Caudate nucleus (tissue), 63 donors: ENCODE measurements at places on chromosomes 1 and 21.

GRCh38 chr1:151347523-151348246, 633 bp upstream of the RFX5 start:
- DNase-seq = no peak

- no peak for DNase-seq
Observed at GRCh38 chr21:46323227-46323709, 402 bp downstream of the C21orf58 start.

- no peak for DNase-seq
Observed at GRCh38 chr21:16969636-16970035, 543.2 kb upstream of the CXADR start.

- DNase-seq = no peak
Observed at GRCh38 chr1:223479718-223480425, 86.7 kb downstream of the CCDC185 start.

DNA sequence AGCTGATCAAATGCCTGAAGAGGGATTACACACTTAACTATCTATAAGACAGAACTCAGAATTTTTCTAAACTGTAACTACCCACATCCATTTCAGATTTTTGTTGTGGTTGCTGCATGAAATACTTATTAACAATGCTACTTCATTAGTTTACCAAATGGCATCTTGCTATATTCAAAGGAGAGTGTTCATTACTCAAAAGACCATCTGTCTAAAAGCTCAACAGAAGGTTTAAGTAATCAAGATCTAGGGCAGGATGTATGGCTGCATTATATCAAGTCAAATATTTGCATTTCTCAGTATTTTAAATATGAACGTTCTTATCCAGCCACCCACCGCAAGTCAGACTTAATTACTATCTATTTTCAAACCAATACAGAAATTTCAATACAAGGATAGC, 79.9 kb downstream of the SIPA1L2 start:
- no peak for DNase-seq

DNA sequence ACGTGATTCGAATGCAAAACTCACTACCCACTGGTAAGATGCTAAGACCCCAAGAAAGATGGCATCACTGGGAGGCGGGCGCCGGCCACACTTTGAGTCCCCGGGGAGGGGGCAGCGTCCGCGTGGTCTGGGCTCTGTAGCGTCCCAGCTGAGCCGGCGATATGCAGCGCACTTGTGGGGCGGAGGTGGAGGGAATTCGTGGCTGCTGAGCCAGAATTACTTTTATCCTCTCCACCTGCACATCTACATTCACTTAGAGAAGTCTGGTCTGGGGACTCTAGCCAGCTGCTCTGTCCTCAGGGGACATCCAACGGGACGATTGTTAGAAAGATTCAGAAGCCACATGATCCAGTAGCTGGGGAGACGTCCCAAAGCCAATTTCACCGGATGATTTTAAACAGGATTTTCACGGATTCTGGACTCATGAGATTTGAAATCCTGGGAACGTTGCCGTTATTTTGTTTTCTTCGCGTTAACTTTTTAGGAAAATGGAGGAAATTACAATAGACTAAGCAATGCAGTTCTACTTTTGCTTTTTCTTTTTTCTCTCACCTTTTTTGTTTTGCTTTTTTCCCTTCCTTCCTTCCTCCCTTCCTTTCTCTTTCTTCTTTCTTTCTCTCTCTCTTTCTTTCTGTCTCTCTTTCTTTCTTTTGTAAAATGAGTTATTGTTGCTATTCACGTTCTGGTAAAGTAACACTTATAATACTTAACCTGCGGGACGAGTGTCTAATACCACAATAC, 1.3 kb downstream of the JAM2 start:
- peak; percentile 26 for DNase-seq

DNA sequence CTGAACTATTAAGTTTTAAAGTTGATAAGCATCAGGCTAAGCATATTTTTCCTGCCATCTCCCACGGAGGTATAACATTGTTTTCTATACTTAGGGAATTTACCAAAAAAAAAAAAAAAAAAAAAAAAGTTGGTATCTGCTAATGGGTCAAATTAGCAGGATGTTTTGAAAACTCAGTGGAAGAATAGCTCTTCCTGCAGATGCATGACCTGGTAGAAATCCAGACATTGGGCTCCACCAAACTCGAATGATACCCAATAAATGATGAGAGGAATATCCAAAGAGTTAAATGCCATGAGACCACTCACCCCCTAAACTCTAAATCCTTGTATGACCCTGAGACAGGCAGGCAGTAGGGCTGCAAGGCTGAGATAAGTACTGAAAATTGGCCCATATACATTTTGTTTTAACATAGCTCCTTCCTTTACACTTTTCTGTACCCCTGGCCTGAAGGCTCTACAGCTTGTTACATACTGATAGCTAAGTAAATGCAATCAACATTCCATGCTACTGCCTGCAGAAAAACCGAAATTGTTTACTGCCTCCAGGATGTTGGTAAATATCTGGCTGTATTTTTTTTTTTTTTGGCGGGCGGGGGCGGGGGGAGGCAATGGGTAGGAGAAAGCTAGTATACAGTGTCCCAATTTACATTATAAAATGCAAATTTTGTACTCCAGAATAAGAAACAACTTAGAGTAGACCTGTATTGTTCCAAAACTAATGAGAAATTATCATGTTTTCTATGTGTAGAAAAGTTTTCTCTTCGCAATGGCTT, 57.6 kb downstream of the NFIA start:
- DNase-seq = no peak

DNA sequence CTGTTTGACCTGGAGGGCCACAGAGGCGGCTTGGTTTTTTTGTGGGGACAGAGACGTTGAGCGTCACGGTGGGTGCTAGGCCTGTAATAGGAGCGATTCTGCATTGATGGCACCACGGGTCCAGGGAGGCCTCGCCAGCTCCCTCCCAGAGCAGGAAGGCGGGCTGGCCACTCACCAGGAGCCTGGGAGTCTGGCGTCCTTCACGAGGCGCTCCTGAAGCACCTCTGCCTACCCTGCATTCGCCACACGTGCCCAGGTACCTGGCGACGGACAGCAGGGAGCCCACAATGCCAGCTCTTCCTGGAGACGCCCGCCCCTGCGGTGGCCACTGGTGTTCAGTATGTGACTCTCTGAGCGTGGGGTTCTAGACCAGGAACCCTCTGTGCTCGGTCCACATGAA, 69.9 kb upstream of the TRAPPC10 start:
- DNase-seq = no peak

- no peak for DNase-seq
Observed at GRCh38 chr1:29133861-29134694, 10.4 kb upstream of the TMEM200B start.

DNA sequence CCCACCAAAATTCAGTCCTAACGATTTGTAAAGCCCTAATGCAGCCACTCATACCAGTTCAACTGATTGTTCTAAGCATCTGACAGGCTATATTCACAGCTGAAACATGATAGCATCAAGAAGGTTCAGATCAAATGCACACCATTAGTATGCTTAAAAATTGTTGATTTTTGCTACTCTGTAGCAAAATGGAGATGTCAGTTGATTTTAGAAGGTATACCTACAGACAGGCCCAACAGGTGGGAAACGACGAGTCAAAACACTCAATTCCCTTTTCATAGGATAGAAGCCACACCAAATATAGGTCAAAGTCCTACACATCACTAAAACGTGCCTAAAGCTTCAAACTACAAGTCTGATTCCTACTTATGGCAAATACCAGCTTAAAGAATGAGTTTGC, 6.7 kb downstream of the SFPQ start:
- no peak for DNase-seq

DNA sequence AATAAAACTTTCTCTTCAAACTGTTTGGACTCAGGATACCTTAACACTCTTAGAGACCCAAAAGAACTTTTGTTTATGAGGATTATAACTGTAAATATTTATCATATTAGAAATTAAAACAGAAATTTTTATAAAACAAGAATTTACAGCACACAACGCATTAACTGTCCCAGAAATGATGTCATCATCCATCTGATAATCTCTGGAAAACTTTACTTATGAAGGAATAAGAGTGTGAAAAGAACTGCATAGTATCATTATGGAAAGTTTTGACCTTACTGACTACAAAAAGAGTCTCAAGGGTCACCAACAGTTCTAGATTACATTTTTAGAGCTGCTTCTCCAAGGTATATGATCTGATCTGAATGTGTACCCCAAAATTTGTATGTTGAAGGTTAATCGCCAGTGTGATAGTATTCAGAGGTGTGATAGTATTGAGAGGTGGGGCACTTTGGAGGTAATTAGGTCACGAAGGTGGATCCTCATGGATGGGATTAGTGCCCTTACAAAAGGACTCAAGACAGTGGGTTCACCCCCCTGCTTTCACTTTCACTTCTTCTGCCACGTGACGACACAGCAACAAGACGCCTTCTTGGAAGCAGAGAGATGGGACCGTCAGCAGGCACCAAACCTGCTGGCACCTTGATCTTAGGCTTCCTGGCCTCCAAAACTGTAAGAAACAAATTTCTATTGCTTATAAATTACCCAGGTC, 95.7 kb upstream of the NR5A2 start:
- no peak for DNase-seq

- DNase-seq = no peak
Observed at GRCh38 chr21:26800455-26800854, 44.8 kb downstream of the ADAMTS1 start.

- DNase-seq = no peak
Observed at GRCh38 chr1:24516506-24516905, 13.9 kb downstream of the RCAN3 start.

- DNase-seq = no peak
Observed at GRCh38 chr1:157090771-157091170, 8.8 kb downstream of the ETV3L start.

DNA sequence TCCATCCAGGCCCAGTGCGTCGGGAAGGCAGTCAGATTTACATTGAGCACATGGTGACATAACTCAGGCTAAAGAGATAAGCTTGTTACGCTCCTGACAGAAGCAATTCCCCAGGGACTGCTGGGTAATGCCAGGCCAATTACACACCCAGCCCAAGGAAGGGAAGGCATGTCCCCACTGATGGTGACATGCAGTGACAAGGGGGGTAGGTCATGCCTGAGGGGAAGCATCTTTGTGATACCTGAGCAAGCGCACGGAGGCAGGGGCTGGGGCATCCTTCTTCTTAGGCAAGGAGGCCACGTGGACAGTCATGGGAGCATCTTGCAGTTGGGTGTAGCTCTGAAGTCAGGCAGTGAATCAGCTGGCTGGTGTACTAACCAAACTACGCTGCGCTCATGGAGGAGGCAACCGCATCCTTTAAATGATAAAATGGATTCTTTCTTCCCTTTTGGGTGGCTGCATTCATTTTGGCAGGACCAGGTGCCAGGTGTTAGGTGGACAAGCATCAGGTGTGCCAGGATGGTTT, 39.6 kb upstream of the GRIK3 start:
- DNase-seq = no peak

- no peak for DNase-seq
Observed at GRCh38 chr1:210722410-210723081, 393.8 kb downstream of the HHAT start.

DNA sequence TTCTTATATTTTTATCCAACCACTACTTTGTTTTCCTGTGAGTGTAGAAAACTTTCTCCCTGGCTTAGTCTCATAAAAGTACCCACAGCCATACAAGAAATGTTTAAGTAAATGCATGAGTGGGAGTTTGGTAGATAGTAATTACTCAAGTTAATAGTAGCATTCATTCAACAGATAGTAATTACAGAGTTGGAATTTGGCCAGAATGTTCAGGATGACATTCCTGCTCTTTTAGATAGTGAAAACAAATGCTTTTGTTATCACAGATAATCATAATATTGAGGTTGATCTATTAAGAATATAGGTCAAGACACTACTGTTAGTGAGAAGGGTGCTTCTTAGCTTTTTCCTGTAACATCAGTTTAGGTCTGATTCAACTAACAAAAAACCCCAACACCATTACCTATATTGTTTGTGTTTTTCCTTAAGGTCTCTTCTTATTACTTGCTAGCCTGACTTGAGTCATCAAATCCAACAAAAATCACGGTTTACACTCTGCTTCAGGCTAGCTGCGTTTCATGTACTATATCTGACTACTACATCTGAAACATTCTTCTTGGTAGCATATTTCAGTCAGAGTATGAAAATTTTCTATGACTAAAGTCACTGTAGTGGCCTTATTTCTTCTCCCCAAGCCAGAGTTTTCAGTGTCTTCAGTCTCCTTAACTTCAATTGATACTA, 163.7 kb downstream of the HS2ST1 start:
- DNase-seq = no peak

- no peak for DNase-seq
Observed at GRCh38 chr1:240538776-240539430, 73.1 kb downstream of the GREM2 start.

DNA sequence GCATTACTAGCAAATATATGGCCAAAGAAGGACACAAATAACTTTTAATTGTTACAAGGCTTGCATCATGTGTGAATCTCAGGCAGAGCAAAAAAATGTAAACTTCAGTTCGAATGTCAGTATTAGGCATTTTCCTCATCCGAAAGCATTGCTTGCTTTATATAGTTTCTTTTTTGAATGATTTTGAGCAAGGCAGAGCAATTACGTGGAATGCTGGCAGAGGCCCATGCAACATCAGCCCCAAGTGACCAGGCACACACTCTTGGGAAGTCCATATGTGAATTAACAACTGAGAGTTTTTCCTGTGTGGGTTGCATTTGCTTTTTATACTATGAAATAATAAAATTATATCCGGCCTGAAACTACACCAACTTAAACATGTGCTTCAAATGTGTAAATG, 274.8 kb downstream of the PTPRC start:
- no peak for DNase-seq

DNA sequence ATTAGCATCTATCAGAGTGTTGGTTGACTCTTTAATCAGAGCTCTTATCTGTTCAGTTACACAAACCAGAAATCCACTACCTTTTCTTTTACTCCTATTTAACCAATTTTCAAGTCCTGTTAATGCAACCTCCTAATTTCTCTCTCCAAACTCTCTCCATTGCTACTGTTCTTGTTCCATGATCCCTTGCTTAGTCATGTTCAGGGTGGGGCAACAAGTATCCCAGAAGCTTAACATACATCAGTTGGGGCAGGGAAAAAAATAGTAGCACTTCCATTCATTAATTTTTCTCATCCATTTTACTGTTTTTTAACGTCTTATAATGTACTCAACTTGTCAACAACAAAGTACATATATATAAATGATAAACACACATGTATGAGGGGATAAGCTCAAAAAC, 111.2 kb upstream of the LBR start:
- no peak for DNase-seq

GRCh38 chr1:25620701-25621350, 4.2 kb downstream of the MAN1C1 start:
- no peak for DNase-seq

- no peak for DNase-seq
Observed at GRCh38 chr21:25494804-25495203, 112.5 kb downstream of the MRPL39 start.

- DNase-seq = peak; percentile 25
Observed at GRCh38 chr1:64077281-64077940, 126.0 kb upstream of the UBE2U start.

DNA sequence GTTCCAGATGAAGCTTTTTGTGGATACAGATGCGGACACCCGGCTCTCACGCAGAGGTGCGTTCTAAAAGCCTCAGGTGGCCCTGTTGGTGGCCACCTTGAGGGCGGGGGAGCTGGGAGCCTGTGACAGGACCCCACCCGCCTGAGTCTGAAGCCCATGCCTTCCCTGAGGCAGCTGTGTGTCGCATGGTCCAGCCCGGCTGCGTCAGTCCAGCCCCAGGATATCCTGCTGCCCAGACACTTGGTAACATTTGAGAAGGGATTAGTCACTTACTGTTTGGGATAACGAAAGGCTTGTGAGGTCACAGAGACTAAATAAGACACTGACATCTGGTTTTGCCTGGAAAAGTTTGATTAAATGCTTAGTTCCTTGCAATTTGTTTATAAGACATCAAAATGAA, 68.9 kb downstream of the UCK2 start:
- DNase-seq = no peak
